Hematopoietic multipotent progenitor cell treated with erythropoietin and hydrocortisone succinate and interleukin-3 and kit ligand, for 17 days (in vitro differentiated cells): ENCODE measurements at places on chromosomes 11 and 22.

- DNase-seq, result no peak
These were observed 43.9 kb upstream of the ACCSL start for GRCh38 chr11:44003736-44004451.

GRCh38 chr11:20566591-20567434 lies 32.6 kb upstream of the SLC6A5 start:
- DNase-seq, result no peak

- no peak for DNase-seq
These were observed 63.9 kb downstream of the ARFGAP3 start for GRCh38 chr22:42792909-42793847.

DNA sequence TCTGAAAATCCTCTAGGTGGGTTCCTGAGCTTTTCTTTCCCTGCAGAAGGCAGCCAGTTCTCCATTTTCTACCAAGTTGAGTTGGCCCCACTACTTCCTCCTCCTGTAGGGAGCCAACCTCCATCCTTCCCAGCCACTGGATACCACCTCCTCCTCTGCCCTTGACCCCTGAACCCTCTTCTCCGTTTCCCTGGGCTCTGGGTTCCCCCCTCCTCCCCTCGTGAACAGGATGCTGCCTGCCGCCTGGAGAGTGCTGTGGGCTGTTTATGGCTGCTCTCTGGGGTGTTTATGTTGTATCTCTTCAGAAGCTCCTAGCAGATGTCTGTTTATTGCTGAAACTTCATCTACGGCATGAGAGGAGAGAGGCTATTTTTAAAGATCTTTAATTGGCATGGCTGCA lies 8.6 kb downstream of the MICAL2 start:
- no peak for DNase-seq

GRCh38 chr11:127057126-127057525 lies 56.6 kb upstream of the KIRREL3 start:
- DNase-seq, result no peak

- DNase-seq, result no peak
These were observed at the start of gene TRPC6 for GRCh38 chr11:101583251-101584128. TSS of gene TRPC6 (minus strand) at chr11:101584007. CDS start at chr11:101583503, 504 bp downstream.

DNA sequence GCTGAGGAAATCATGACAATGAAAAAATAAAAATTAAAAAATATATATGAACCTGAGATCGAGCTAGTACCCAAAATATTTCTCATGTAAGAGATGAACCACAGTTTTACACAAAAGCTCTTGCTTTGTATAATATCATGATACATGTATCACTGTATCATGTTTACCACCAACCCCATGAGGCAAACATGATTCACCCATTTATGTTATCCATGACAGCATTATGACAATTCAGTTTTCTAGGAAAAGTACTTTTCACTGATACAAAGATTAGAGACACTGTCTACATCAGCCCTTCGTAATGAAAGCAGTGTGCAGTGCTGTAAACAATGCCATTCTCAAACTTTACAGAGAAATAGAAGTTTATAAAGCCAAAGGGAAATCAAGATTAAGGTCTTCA lies 852.5 kb upstream of the LRRC4C start:
- DNase-seq, result no peak

DNA sequence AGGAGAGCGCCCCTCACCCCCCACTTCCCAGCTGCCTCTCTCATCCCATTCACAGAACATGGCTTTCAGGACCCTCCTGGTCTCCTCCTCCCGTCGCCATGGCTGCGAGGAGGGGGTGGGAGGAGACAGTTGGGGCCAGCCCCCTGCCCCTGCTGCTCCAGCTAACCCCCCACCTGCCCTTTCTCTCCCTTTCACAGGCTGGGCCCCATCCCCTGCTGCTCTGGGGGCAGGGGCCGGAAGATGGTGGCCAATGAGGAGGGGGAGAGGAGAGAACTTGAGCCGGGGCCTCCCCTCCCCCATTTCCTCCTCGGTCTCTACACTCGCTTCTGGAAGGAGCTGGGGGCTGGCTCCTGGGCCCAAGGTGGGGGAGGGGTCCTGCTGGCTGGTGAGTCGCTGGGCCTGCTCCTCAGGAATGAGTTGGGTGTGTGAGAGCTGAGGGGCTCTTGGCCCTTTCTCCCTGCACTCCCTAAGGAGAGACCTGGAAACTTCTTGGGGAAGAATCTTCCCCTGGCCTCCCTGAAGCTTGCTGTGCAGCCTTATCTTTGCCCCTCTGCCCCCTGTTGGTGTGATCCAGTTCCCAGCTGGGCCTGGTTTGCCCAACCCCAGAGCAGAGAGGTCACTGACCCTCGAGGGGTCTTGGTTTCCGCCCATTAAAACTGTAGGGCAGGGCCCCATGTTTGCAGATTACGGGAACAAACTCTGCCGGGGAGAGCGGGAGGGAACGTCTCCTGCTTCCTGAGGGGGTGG lies 10.2 kb downstream of the YPEL4 start:
- DNase-seq, result peak; percentile 37

DNA sequence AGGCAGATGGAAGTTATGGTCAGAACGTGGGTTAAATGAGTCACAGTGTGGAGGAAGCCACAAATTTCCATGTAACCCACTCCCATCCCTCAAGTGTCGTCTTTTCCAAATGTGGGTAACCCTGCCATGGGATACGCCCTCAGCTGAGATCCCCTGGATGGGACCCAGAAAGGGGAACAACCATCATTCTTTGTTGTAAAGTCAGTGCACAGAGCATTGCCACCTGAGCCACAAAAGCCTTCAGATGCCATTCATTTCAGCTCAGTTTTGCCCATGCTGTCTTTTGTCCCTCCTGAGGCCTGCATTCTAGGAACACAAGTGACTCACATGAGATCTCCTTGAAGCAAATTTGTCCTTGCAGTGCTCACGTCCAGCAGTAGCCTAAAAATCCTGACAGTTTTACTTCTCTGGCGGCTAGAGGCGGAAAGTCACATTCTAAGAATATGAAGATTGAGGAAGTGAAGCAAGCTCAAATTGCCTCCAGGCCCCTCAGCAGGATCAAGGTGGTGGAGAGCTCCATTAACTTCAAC lies 30.6 kb downstream of the MMP13 start:
- DNase-seq, result no peak

DNA sequence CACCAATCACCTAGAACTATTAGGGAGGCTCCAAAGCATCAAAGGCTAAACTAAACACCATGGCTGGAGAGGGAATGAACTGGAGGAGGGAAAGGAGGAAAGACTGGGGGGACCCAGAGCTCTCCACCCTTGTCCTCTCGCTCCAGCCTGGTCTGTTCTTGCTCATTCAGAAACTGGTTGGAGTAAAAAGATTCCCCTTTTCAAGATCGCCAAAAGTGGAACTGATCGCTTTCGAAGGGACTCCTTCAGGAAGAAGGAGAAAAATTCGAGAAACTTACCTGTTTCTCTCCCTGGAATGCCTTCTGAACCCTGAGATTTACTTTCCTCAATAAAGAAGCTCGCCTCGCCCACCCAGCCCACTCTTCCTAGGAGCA lies 46.9 kb downstream of the OR4D9 start:
- DNase-seq, result no peak

- no peak for DNase-seq
These were observed 26.3 kb upstream of the TH start for GRCh38 chr11:2197771-2198520.

GRCh38 chr11:120709808-120710207 lies 198.3 kb downstream of the GRIK4 start:
- DNase-seq, result no peak

DNA sequence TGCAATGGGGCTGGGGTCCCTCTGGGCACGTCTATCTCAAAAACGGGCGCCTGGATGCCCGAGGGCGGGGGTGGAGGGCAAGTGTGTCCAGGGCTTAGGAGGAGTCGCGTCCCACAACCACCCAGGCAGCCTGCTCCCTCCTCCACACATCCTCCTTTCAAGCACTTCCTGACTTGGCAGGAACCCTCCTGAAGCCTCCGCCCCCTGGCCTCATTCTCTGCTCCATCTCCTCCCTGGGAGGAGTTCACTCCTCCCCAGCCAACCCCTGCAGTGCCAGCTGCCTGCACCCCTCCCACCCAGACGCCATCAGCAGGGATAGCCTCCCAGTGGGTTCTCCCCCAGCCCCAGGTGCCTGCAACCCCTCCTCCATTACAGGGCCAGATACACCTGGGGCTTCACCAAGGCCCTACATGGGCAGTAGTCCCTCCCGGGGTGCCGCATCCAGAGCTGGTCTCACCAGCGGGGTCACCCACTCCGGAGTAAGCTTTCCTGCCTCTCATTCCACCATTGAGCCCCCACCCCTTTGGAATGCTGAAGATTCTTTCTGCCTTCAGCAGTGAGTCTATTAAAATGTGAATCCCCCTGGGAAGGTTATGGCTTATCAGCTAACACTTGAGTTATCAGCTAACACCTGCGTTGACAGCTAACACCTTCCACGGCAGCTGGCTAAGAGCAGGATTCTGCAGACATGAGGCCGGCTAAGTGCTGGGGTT lies 24.4 kb downstream of the RTN4R start:
- DNase-seq, result no peak

- DNase-seq, result no peak
These were observed 404 bp downstream of the DCHS1 start for GRCh38 chr11:6655020-6655789.
